ENCODE measurements at places on chromosomes 3 and 15. TPM values are rescaled to one million over a fixed set of nuclear protein-coding genes. Genes with fewer than 3 reads are reported as not detected.

Gene BRPF1
- total RNA-seq, result 12.1 TPM

Gene HES1
- 3.3 TPM for total RNA-seq

Gene ANKRD34C
- total RNA-seq, result not detected

Gene CFAP44
- 3.8 TPM for total RNA-seq

Gene DPPA4
- total RNA-seq, result not detected

Gene ZNF592
- 3.1 TPM for total RNA-seq

Gene GOLGA8S
- under 0.01 TPM for total RNA-seq

Gene FOXL2
- not detected for total RNA-seq

Gene SIAH2
- 21.4 TPM for total RNA-seq

Gene CCR8
- not detected for total RNA-seq

Gene GOLGA6L9
- total RNA-seq, result 1.4 TPM

Gene CPA3
- not detected for total RNA-seq

Gene FGF12
- total RNA-seq, result 0.09 TPM

Gene GOLGA8O
- total RNA-seq, result 0.85 TPM
